Activated naive CD4-positive, alpha-beta T cell (primary cell): ENCODE measurements at places on chromosomes 11 and 22.

DNA sequence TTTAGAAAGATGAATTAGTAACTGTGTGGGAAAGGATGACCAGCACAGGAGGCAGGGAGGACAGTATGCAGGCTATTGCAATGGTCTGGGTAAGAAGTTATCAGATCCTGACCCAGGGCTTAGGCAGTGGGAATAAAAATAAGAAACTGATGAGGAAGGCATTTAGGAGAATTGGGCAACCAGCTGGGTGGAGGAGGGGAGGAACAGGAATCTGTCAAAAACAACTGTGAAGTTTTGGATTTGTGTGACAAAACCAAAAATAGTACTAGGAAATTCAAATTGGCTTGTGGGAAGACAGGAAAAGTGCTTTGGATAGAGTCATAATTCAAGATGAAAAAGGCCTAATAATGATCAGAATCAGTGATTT lies 27.9 kb downstream of the MMP13 start:
- DNase-seq, result no peak

DNA sequence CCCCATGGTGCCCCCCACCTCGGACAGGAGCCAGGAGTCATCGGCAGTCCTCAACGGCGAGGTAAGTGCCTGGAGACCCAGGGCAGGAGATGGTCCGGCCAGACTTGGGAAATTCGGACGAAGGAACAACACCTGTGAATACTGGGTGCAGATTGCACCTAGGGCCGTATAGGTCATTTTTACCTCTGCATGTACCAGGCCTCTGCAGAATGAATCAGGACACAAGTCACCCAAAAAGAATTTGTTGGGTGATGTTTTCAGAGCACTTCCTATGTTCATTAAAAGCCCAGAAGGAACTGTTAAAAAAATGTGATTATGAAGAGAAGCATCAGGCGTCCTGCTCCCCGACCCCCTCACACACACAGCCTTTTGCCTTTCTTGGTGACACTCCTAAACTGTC lies 93.9 kb downstream of the C11orf91 start:
- no peak for DNase-seq

DNA sequence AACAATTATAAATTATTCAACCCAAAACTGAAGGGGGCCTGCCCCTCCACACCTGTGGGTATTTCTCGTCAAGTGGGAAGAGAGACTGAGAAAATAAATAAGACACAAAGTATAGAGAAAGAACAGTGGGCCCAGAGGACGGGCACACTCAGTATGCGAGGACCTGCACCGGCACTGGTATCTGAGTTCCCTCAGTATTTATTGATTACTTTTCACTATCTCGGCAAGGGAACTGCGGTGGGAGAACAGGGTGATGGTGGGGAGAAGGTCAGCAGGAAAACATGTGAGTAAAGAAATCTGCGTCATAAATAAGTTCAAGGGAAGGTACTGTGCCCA lies 3.2 kb downstream of the C11orf54 start:
- DNase-seq, result no peak

DNA sequence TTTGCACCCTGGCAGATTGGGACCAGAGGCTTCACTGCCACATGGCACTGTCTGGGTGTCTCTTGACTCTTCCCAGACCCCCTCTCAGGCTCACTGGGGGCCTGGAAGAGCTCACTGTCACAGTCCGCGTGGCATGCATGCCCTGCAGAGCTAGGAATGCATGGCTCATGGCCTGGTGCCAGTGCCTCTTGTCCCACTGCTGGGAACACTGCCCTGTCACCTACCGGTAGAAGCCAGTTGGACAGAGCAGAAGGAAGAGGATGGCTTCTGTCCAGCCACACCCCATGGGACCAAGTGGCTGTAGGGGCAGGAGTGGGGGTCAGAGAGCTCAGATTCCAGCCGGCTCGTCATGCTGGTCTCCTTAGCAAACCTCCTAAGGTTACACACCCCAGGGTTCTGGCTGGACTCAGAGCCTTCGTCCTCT lies 29.7 kb downstream of the MB start:
- DNase-seq, result no peak

DNA sequence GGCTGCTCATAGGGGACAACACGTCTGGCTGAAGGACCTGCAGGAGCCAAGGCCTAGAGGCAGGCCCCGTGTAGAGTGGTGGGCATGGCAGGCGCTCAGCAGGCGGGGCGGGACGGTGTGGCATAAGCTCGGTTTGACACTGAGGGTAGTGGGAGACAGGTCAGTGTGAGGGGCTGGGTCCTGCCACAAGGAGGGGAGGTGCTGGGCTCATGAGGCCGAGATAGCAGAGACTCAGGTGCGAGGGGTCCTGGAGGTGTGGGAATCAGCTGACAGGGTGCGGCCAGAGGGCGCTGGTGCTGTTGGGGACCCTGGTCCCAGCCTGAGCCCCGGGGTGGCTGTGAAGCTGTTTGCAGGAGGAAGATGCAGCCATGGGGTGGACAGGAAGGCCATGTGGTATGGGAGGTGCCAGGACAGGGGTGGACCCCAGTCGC lies 6.7 kb downstream of the SLC22A12 start:
- DNase-seq, result no peak
